IPS DF 6.9 (cell line): ENCODE measurements at places on chromosomes 3 and 15.

GRCh38 chr3:193977622-193978021 is 158.3 kb upstream of the HES1 start:
- no peaks in the 10 kb centered on the region; the same call in 1 of the 2 replicates for H3K27me3 ChIP-seq
- no peak overlapping the region for H3K27ac ChIP-seq
- no peak for DNase-seq

- no peaks in the 10 kb centered on the region for H3K27me3 ChIP-seq
- no peak overlapping the region for H3K27ac ChIP-seq
- peaks cover 2% of the 10 kb centered on the region; the same call in 1 of the 2 replicates for H3K4me1 ChIP-seq
- no peak for DNase-seq
These were observed 271.5 kb downstream of the TLE3 start for GRCh38 chr15:69825941-69826818.

GRCh38 chr15:37079726-37080125 is 20.6 kb downstream of the MEIS2 start:
- DNase-seq: no peak
- no peak overlapping the region for H3K27ac ChIP-seq
- no peaks in the 10 kb centered on the region for H3K36me3 ChIP-seq
- H3K4me3 ChIP-seq: no peak overlapping the region
- H3K4me1 ChIP-seq: peaks cover 2% of the 10 kb centered on the region

GRCh38 chr3:121918779-121919483 is 24.7 kb downstream of the SLC15A2 start:
- no peak overlapping the region for H3K27ac ChIP-seq
- no peaks in the 10 kb centered on the region for H3K27me3 ChIP-seq
- H3K4me1 ChIP-seq: no peaks in the 10 kb centered on the region
- no peak overlapping the region for H3K4me3 ChIP-seq
- H3K36me3 ChIP-seq: no peaks in the 10 kb centered on the region
- no peak for DNase-seq

DNA sequence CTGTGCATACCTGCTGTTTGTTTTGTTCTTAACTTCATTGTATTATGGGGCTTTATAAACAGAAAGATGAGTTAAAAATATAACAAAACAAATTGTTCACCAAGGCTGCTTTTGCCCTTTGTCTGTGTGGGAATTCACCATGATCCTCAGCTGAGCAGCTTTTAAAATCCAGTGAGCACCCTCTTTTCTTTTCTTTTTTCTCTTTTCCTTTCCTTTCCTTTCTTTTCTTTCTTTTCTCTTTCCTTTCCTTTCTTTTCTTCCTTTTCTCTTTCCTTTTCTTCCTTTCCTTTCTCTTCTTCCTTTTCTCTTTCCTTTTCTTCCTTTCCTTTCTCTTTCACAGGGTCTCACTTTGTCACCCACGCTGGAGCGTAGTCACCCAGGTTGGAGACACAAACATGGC is 38.3 kb downstream of the RAB8B start:
- H3K27ac ChIP-seq: no peak overlapping the region
- no peaks in the 10 kb centered on the region for H3K27me3 ChIP-seq
- DNase-seq: no peak
- no peaks in the 10 kb centered on the region for H3K4me1 ChIP-seq
- H3K36me3 ChIP-seq: no peaks in the 10 kb centered on the region

GRCh38 chr15:65033659-65034269 is 4.3 kb upstream of the MTFMT start:
- no peak overlapping the region for H3K27ac ChIP-seq
- no peaks in the 10 kb centered on the region for H3K27me3 ChIP-seq
- H3K36me3 ChIP-seq: no peaks in the 10 kb centered on the region

GRCh38 chr3:23659274-23659673 is 146.5 kb upstream of the UBE2E1 start:
- no peaks in the 10 kb centered on the region for H3K4me1 ChIP-seq
- H3K4me3 ChIP-seq: no peak overlapping the region
- no peaks in the 10 kb centered on the region for H3K36me3 ChIP-seq
- no peak overlapping the region for H3K27ac ChIP-seq
- no peaks in the 10 kb centered on the region for H3K27me3 ChIP-seq
